ENCODE measurements at places on chromosomes 11 and 22. TPM values are rescaled to one million over a fixed set of nuclear protein-coding genes. Genes with fewer than 3 reads are reported as not detected.

Gene RPLP2
- total RNA-seq: 162 TPM

Gene SMTNL1
- not detected for total RNA-seq

Gene CYP2R1
- total RNA-seq: 25.7 TPM

Gene EIF3M
- total RNA-seq: 543 TPM

Gene PISD
- 34.2 TPM for total RNA-seq

Gene TMEM86A
- total RNA-seq: 0.32 TPM

Gene SULT4A1
- not detected for total RNA-seq

Gene GSTT2
- 0.65 TPM for total RNA-seq

Gene TP53AIP1
- total RNA-seq: not detected

Gene MAPK8IP2
- 0.38 TPM for total RNA-seq

Gene FZD4
- 21.3 TPM for total RNA-seq

Gene PNPLA5
- total RNA-seq: not detected

Gene CYP2D6
- 0.13 TPM for total RNA-seq

Gene CHRNA10
- 0.51 TPM for total RNA-seq

Gene HEPACAM
- total RNA-seq: not detected

Gene OR6T1
- total RNA-seq: not detected

Gene OR51B6
- total RNA-seq: not detected

Gene OR2AT4
- total RNA-seq: not detected

Gene CD44
- 506 TPM for total RNA-seq

Gene APOC3
- not detected for total RNA-seq

Gene PIWIL4
- total RNA-seq: 2.8 TPM

Gene FGF19
- not detected for total RNA-seq

Gene VPREB1
- not detected for total RNA-seq

Gene SCO2
- 17.5 TPM for total RNA-seq

Gene FBXO7
- total RNA-seq: 82.3 TPM

Gene MGAT3
- total RNA-seq: not detected

Gene OR56A1
- total RNA-seq: not detected

Gene APOL1
- 8.3 TPM for total RNA-seq

Gene TUB
- 12.9 TPM for total RNA-seq

Gene TBX10
- not detected for total RNA-seq

Gene NOL12
- total RNA-seq: 4.9 TPM

Gene PHOX2A
- not detected for total RNA-seq

Gene MUC2
- total RNA-seq: not detected

Gene OR5P2
- not detected for total RNA-seq

Gene CHST1
- not detected for total RNA-seq

Gene MUC6
- not detected for total RNA-seq

Gene CDPF1
- total RNA-seq: 14.7 TPM

Gene CARD18
- not detected for total RNA-seq

Gene GUCY1A2
- total RNA-seq: 1.6 TPM

Gene OR6M1
- total RNA-seq: not detected

Gene KCNJ4
- total RNA-seq: not detected

Gene TEX12
- 2.2 TPM for total RNA-seq

Gene FBLN1
- 137 TPM for total RNA-seq

Gene PTPMT1
- total RNA-seq: 68.7 TPM

Gene OR8G5
- not detected for total RNA-seq

Gene PHETA2
- 36.7 TPM for total RNA-seq

Gene RTN4RL2
- 0.32 TPM for total RNA-seq

Gene SEC14L6
- total RNA-seq: not detected

Gene ABCC8
- not detected for total RNA-seq

Gene RAB38
- total RNA-seq: 0.43 TPM

Gene ARFGAP2
- 131 TPM for total RNA-seq

Gene CCDC87
- 0.11 TPM for total RNA-seq

Gene CLTCL1
- total RNA-seq: 10.2 TPM

Gene CNGA4
- total RNA-seq: not detected

Gene NXPE2
- not detected for total RNA-seq
